Thymus (tissue), 14 donors: ENCODE measurements at places on chromosomes 7 and 10. TPM values are rescaled to one million over a fixed set of nuclear protein-coding genes. Genes with fewer than 3 reads are reported as not detected.

GRCh38 chr10:72695496-72695895 is 3.6 kb downstream of the MCU start:
- H3K4me1 ChIP-seq = peaks cover 8% of the 10 kb centered on the region
- no peak overlapping the region for H3K4me3 ChIP-seq
- H3K36me3 ChIP-seq = no peaks in the 10 kb centered on the region
- DNase-seq = no peak
- peaks cover 3% of the 10 kb centered on the region for H3K27me3 ChIP-seq

DNA sequence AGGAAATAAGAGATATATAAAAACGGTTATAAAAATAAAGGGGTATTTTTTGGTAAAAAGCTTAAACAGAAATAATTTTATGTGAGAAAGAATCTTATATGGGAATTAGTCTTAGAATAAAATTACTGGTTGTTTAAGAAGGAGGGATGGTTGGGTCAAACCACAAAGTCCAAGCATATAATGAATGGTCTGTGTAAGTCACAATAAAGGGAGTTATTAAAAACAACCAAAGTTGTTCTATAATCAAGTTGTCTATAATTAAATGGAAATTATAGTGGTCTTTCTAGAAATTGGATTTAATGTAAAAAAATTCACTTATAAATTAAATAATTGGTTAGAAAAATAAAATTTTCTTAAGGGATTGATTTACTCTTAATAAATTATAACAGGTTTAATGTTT is 304.8 kb downstream of the POM121L12 start:
- no peaks in the 10 kb centered on the region for H3K27me3 ChIP-seq
- no peak overlapping the region for H3K27ac ChIP-seq
- no peaks in the 10 kb centered on the region for H3K36me3 ChIP-seq

- no peaks in the 10 kb centered on the region for H3K36me3 ChIP-seq
- H3K27me3 ChIP-seq = peaks cover 4% of the 10 kb centered on the region
- peaks cover 3% of the 10 kb centered on the region for H3K4me1 ChIP-seq
- peak overlapping the region; percentile 42 for H3K4me3 ChIP-seq
These were observed 452 bp downstream of the SEMA3C start for GRCh38 chr7:80918399-80918798.

DNA sequence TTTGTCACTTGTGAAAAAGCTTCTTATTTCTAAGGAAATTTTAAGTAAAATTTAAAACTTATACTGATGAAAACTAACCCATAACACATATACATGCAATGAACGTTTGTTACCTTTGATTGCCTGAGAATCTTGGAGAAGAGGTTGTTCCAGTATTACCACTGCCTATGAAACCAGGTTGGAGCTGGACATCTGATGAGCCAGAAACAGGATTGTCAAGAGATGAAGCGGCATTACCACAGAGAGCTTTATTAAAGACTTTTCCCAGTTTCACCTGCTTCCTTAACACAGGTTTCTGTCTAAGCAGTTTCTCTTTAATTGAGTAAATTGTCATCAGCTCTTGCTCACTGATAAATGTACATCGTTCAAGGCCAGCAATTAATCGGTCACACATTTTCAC is 9.0 kb upstream of the KIF20B start:
- H3K27me3 ChIP-seq = no peaks in the 10 kb centered on the region
- H3K4me3 ChIP-seq = no peak overlapping the region
- H3K27ac ChIP-seq = no peak overlapping the region
- H3K4me1 ChIP-seq = no peaks in the 10 kb centered on the region
- no peaks in the 10 kb centered on the region for H3K36me3 ChIP-seq

- no peak overlapping the region for H3K4me3 ChIP-seq
- no peaks in the 10 kb centered on the region for H3K4me1 ChIP-seq
- H3K27ac ChIP-seq = no peak overlapping the region
- peaks cover 99% of the 10 kb centered on the region for H3K27me3 ChIP-seq
These were observed 2.6 kb upstream of the DLX6 start for GRCh38 chr7:97002555-97003261.

DNA sequence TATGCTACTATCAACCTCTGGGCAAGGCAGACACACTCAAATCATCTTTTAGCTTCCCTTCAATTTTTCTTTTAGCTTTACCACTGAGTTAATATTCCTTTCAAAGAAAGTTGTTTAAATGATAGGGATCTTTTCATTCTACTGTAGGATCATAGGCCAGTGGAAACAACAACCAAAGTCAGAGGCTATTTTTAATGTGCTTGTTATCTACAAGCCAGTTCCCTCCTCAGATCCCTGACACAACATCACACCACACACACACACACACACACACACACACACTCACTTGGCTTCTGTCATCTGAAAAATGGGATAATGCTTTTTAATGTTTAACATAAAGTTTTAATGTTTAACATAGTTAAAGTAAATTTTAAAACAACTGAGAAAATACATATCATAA is 106.7 kb upstream of the CAV2 start:
- no peak overlapping the region for H3K4me3 ChIP-seq
- H3K27me3 ChIP-seq = no peaks in the 10 kb centered on the region
- DNase-seq = no peak
- no peaks in the 10 kb centered on the region for H3K4me1 ChIP-seq

DNA sequence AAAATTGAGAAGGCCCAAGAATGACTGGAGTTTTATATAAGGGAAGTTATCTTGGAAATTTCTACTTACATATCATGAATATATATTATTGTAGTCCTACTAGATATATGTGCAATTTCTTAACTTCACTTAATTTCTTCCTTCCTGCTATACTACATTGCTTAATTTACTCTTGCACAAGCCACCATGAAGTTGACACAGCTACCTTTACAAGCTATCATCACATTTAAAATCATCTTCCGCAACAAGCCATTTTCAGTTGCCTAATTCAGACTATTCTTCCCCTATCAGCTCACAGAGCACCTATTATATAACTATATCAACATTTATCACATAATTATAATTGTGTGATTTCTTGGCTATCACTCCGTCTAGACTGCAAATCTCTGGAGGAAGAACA is 418.4 kb downstream of the PARD3 start:
- H3K4me1 ChIP-seq = no peaks in the 10 kb centered on the region
- no peak for DNase-seq
- no peaks in the 10 kb centered on the region for H3K27me3 ChIP-seq
- H3K36me3 ChIP-seq = no peaks in the 10 kb centered on the region
- H3K4me3 ChIP-seq = no peak overlapping the region

- DNase-seq = no peak
- H3K4me1 ChIP-seq = peaks cover 3% of the 10 kb centered on the region
- no peaks in the 10 kb centered on the region for H3K27me3 ChIP-seq
- H3K27ac ChIP-seq = no peak overlapping the region
- H3K4me3 ChIP-seq = no peak overlapping the region
- no peaks in the 10 kb centered on the region for H3K36me3 ChIP-seq
These were observed 97.5 kb downstream of the CTBP2 start for GRCh38 chr10:125062914-125063230.

DNA sequence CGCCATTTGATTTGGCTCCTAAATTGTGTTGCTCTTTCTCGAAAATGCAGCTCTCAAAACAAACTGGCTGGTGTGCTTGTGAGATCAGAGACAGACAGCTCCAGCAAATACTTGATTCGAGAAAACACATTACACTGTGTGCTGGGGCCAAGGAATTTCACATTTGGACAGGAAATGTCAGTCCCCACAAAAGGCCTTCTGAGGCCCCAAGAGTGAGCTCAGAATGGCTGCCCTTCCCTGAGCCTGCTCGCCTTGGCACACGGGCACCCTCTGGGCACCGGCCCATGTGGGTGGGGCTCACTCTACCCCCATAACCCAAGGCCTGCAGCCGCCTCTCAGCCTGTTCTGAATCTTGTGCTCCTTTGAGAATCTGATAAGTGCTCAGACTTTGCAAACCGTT is 13.9 kb upstream of the HSPA12A start:
- no peak for DNase-seq
- no peak overlapping the region for H3K27ac ChIP-seq
- no peaks in the 10 kb centered on the region for H3K27me3 ChIP-seq

PIP gene
- total RNA-seq = 0.28 TPM
